Caco-2 (cell line): ENCODE measurements at places on chromosomes 12 and 14. TPM values are rescaled to one million over a fixed set of nuclear protein-coding genes. Genes with fewer than 3 reads are reported as not detected.

The TDRD9 gene
- not detected in 2 replicates for total RNA-seq

The ATN1 gene
- 126 TPM in 2 replicates for total RNA-seq

The KRT77 gene
- total RNA-seq, result not detected in 2 replicates

The ABCB9 gene
- total RNA-seq, result 6.7 and 8.1 TPM in 2 replicates

The HOTAIR gene
- 1.6 and 1.9 TPM in 2 replicates for total RNA-seq

The OR4K13 gene
- not detected in 2 replicates for total RNA-seq

The DDHD1 gene
- total RNA-seq, result 8.8 and 9.0 TPM in 2 replicates

The CLEC4D gene
- not detected in 2 replicates for total RNA-seq

The SLCO1B1 gene
- 0.18 and 0.51 TPM in 2 replicates for total RNA-seq

The PRMT5 gene
- 107 and 111 TPM in 2 replicates for total RNA-seq

The FMNL3 gene
- 9.2 and 10.7 TPM in 2 replicates for total RNA-seq

The AMDHD1 gene
- 0.32 and 0.61 TPM in 2 replicates for total RNA-seq

The GARIN6 gene
- not detected in 2 replicates for total RNA-seq

The NT5DC3 gene
- 9.5 and 10.7 TPM in 2 replicates for total RNA-seq

The GUCY2C gene
- 2.4 and 4.4 TPM in 2 replicates for total RNA-seq

The CALCOCO1 gene
- 19.3 and 21.4 TPM in 2 replicates for total RNA-seq

The TNS2 gene
- 2.4 and 4.4 TPM in 2 replicates for total RNA-seq

The ACOT6 gene
- not detected in 2 replicates for total RNA-seq

The TAC3 gene
- 1.6 and 3.1 TPM in 2 replicates for total RNA-seq

The TPPP2 gene
- not detected in 2 replicates for total RNA-seq

The KERA gene
- total RNA-seq, result not detected in 2 replicates

The VWF gene
- 0.30 and 0.41 TPM in 2 replicates for total RNA-seq

The CDCA3 gene
- total RNA-seq, result 147 and 152 TPM in 2 replicates

The APOF gene
- 0.18 and 0.23 TPM in 2 replicates for total RNA-seq

The MYF5 gene
- total RNA-seq, result not detected in 2 replicates

The TMEM132C gene
- not detected in 2 replicates for total RNA-seq

The CLEC4A gene
- 0.32 and 0.70 TPM in 2 replicates for total RNA-seq

The TEX52 gene
- 0.34 TPM in 1 of 2 replicates, not detected in the other for total RNA-seq

The USP44 gene
- total RNA-seq, result 0.14 and 0.19 TPM in 2 replicates

The AMN gene
- 70.7 TPM in 2 replicates for total RNA-seq
